ENCODE measurements at places on chromosomes 4 and X. TPM values are rescaled to one million over a fixed set of nuclear protein-coding genes. Genes with fewer than 3 reads are reported as not detected.

GRCh38 chr4:110737931-110738330 is 115.1 kb upstream of the PITX2 start:
- H3K4me1 ChIP-seq: no peaks in the 10 kb centered on the region
- DNase-seq: no peak
- no peak overlapping the region for H3K4me3 ChIP-seq
- no peaks in the 10 kb centered on the region for H3K36me3 ChIP-seq
- H3K27ac ChIP-seq: no peak overlapping the region
- no peaks in the 10 kb centered on the region for H3K27me3 ChIP-seq

DNA sequence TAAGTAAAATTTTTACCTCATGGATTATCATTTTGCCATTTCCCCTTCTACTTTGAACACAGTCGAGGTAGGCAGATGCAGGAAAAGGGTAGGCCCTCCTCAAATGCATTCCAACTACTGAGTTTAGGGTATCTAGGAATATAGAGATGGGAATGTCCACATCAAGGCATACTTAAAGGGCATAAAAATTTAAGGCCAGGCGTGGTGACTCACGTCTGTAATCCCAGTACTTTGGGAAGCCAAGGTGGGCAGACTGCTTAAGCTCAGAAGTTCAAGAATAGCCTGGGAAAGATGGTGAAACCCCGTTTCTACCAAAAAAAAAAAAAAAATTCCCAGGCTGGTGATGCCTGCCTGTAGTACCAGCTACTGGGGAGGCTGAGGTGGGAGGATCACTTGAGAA is 146.5 kb downstream of the PDGFC start:
- H3K27me3 ChIP-seq: no peaks in the 10 kb centered on the region
- H3K4me3 ChIP-seq: no peak overlapping the region
- no peaks in the 10 kb centered on the region for H3K4me1 ChIP-seq
- H3K27ac ChIP-seq: no peak overlapping the region
- no peak for DNase-seq

The PAGE5 gene
- total RNA-seq: 0.60 TPM

The RIBC1 gene
- total RNA-seq: 1.5 TPM

The ALPK1 gene
- total RNA-seq: 18.2 TPM

Measured in T-helper 17 cell (primary cell).